ENCODE measurements at places on chromosomes 2 and 18.

GRCh38 chr2:142915502-142915901 lies 38.0 kb downstream of the KYNU start:
- DNase-seq: no peak

DNA sequence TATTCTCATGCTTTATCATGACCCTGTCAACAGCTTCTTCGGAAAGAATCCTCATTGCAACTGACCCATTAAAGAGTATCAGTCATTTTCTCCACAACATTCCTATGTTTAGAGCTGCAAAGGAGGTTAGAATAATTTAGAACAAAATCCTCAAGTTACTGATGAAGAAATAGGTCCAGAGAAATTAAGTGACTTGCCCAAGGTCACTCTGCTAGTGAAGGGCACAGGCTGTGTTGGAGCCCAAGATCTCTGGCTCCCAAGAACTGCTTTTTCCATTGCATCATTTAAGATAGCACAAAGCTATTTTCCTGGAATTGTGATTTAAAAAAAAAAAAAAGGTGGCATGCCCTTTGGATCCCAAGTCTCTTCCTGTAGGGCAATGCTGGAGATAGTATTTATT lies 9.6 kb downstream of the IRS1 start:
- DNase-seq: no peak

GRCh38 chr2:159046966-159047365 lies 78.5 kb downstream of the TANC1 start:
- no peak for DNase-seq

- no peak for DNase-seq
These were observed 123.5 kb downstream of the ATAD2B start for GRCh38 chr2:23803264-23803964.

DNA sequence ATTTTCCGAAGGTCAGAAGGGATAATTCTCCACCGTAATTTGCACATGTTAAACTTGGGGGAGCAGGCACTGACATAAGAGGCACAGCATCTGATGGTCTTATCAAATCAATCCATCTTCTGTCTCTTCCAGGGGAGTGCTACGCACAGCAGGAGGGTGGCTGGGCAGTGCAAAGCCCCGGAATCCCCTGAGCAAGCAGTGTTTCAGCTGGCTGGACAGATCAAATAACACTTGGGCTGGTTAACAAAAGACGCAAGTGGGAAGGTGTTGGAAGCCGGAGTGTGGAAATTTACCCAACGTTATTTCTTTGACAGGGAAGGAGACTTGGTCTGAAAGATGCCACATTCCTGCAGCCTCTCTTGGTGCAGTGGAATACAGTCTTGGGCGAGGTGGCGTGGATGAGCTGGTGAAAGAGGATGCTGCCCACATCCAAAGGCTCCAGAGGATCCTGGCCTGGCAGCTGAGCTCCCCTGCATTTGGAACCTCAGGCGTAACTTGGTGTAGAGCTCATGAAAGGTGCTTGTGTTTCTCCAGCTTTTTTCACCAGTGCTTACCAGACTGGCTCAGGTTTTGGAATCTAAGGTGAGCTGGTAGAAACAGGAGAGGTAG lies 103.0 kb downstream of the MAPK4 start:
- DNase-seq: no peak

- no peak for DNase-seq
These were observed 134.3 kb downstream of the KLHL29 start for GRCh38 chr2:23519334-23519651.

GRCh38 chr18:6406075-6406909 lies 8.4 kb downstream of the L3MBTL4 start:
- DNase-seq: no peak

DNA sequence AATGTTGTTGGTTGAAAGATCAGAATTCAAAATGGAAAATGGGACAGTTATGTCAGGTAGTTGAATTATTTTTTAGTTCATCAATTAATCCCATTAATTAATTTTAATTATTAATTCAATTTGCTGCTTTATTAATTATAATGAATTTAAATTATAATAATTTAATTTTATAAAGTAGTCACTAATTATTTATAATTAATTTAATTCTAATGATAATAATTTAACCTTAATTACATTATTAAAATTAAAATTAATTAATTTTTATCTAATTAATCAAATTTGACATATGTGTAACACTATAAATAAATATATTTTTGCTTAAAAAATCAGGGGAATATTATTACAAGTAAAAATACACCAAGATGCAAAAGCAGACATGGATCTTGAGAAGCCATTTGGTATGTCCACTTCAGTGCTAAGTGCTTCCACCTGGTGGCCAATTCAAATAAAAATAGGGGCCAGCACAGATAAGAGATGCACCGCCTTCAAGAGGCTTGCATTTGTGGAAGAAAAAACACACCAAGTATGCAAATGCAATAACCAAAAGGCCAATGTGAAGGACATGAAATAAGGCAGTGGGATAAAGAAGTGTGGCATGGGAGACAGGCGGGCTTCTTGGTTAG lies 73.2 kb downstream of the MBP start:
- no peak for DNase-seq

DNA sequence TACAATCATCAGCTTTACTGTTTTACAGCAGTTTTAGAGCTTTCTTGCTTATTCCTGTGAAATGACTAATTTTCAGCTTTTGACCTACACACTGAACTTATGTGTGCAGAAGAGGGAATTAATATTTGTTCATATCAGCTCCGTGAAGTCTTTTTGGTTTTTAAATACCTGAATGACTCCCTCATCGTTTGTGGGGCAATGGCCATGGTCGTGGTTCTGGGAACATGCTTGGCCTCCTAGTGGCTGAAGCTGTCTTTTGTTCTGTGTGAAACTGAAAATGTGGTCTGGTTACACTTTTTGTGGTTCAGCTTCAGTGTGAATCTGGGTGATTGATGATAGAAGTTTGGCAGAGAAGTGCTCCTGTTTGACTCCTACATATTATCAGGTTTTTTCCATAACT lies 408.1 kb downstream of the THSD7B start:
- DNase-seq: no peak

DNA sequence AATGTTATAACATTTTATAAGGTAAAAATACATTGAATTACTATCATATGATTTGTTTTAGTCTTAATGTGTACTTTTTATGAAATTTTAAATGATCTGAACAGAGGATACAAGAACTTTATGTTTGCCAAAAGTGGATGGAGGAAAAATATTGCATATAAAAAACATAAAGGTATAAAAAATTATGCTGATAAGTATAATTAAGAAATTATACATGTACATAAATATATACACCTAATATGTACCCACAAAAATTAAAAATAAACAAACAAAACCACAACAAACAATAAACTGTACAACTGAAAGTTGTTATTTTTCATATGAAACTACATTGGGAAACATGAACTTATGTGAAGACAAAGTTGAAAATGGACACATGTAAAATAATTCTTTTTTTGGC lies 38.2 kb upstream of the CALCRL start:
- DNase-seq: no peak

DNA sequence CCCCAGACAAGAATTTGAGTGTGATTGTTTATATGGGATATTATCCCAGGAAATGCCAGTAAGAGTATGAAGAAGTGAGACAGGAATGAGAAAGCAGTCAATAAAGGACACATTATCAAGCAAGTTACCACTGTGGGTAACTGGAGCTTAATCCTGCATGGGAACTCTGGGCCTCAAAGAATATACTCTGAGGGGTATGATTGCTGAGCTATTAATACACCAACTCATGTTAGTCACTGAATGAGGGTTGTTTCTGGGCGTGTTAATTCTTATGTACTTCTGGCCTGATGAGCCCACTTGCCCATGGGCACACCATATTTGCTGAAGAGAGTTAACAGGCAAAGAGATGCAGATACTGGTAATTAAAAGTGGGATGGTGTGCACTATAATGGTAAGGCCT lies 26.6 kb upstream of the PAIP2B start:
- no peak for DNase-seq

DNA sequence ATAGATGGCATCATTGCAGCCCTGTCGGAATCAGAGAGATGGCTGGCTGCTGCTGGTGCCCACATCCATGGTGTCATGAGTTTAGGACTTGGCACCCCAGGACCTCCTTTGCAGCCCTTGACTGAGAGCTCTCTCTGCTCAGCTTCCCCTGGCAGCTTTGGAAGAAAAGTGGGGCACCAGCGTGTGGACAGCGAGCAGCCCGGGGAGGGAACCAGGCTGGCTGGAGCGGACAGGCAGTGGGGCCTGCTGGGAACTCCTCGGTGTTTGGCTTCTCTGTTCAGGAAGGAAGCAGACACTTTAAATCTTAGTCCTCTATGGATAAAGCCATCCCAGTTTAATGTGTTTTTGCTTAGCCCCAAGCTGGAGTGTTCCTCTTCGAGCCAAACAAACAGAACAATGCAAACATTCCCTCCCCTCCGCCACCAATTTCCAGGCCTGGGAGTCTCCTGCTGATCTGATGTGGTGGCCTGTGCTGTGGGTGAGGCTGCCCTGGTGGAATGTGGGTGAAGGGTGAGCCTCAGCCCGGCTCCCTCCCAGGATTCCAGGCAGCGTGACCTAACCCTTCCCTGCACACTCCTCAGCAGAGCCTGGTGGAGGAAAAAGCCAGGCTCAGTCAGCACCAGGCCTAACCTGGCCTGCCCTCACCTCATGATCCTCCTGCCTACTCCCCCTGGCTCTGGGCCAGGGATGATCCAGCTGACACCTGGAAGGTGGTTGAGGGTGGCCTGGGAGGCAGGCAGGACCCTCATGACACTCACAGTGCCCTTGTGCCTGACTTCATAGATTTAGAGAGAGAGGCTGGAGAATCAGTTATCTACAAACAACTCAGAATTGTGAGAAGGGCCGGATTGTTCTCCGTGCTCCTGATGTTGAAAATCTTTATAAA lies 21.6 kb upstream of the ITGB6 start:
- no peak for DNase-seq

GRCh38 chr2:46385786-46386577 lies 88.8 kb downstream of the EPAS1 start:
- DNase-seq: no peak

DNA sequence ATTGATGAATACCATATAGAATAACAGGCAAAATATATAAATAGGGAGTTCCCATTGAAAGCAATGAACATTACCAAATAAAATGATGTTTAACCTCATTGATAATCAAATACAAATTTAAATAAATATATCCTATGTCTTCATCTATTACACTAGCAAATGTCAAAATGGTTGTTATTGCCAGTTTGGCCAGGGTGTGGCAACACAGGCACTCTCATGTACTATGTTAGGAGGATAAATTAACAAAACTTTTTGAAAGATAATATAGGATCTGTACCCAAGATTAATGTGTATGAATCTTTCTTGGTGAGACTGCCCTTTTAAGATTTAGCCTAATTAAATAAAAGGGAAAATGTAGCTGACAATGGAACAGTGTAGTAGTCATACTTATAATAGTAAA lies 659.3 kb downstream of the ERBB4 start:
- no peak for DNase-seq

- no peak for DNase-seq
These were observed 105.8 kb upstream of the NCKAP5 start for GRCh38 chr2:133674066-133674432.

GRCh38 chr2:200592406-200593075 lies 6.7 kb downstream of the AOX1 start:
- no peak for DNase-seq

DNA sequence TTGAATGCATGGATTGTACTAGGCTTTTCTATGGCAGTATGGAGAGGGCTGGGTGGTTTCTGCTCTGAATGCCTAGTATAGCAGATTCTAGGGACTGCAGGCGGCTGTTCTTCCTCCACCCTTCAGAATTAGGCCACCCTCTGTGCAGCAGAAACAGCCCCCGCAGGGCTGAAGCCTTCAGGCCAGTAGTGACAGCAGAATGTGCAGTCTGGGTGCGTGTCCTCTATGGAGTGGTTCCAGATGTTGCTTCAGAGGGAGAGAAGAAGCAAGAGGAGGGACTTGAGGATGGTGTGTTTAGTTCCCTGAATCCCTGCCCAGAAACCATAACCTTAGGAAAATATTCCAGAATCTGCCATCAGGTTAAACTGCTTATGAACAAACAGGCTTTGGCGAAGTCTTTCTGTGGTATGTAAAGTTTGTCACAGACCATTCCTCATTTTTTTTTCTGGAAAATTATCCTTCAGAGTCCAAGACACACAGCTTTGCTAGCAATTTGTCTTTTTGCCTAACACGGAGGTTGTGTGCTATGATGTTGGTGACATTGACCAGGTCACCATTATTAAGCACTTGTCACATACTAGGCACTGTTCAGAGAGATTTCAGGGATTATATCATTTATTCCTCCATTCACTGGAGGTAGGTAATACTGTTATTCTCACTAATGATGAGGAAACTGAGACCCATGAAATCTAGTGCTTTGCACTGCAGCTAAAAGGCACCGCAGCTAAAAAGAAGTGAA lies 21.1 kb downstream of the CASP10 start:
- no peak for DNase-seq

DNA sequence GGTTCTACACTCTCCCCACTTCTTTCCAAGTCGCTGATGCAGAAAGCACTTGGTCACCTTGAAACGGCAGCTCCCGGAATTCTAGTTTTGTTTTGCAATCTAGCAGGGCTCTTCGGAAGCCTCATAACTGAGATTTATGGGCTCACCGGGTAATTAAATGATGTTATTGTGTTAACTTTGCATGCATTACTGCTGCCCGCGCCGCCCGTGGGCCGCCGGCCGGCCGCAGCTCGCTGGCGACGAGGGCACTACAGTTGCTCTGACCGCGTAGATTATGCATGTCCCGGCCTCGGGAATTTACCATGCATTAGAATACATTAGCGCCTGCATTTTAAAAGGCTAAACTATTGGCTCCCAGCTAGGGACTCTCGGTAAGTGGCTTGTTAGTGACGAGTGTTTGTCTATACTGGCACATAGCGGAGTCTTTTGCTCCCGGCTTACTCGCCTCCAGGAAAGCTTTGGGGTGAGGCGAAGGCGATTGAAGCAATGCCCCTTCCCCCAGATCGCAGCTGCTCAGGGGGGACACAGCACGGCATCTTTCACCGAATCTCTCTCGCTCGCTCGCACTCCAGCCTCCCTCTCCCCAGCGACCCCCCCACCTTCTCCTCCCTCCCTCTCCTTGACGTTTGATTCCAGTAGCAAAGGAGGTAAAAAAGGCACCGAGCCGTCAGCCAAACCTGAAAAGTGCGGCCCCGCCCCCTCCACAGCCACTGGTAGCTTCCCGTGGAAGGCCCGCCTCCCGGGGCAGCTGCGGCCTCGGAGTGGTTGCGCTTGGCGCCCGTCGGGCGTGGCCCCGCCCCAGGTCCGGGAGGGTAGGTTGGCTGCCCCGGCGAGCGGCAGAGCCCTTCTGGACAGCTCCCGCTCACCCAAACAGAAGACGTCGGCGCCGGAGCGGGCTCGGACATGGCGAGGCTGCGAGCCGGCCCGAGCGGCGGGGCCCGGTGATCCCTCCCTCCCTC lies at the start of gene ONECUT2:
Gene ONECUT2 (plus strand): TSS at position 839 of the 959 bp plus-strand sequence. CDS start 343 bp downstream, outside the sequence.
- DNase-seq: peak; percentile 93

GRCh38 chr2:58612973-58613372 lies 371.8 kb upstream of the FANCL start:
- DNase-seq: no peak

DNA sequence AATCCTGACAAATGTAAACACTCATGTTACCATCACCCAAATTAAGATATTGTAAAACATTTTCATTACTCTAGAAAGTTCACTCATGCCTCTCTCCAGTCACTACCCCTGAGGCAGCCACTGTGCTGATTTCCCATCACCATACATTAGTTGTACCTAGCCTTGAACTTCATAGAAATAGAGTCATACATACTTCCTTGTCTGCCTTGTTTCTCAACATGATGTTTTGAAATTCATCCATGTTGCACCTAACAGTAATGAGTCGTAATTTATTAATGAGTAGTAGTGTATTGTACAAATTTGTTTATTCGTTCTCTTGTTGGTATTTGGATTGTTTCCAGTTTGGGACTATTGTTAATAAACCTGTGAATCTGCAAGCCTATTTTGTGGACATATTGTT lies 49.0 kb upstream of the TWSG1 start:
- DNase-seq: no peak

All from left forelimb (tissue), 1 donor.